ENCODE measurements at places on chromosomes 3 and 15. TPM values are rescaled to one million over a fixed set of nuclear protein-coding genes. Genes with fewer than 3 reads are reported as not detected.

The ACAN gene
- total RNA-seq = 0.13 TPM

The SLC6A1 gene
- not detected for total RNA-seq

The ZNF860 gene
- 0.52 TPM for total RNA-seq

The RARB gene
- 20.8 TPM for total RNA-seq

The TNIK gene
- 9.3 TPM for total RNA-seq

The ECE2 gene
- not detected for total RNA-seq

The SLC6A20 gene
- total RNA-seq = not detected

The TMCO5A gene
- not detected for total RNA-seq

The GASK1A gene
- 1.1 TPM for total RNA-seq

The ZDHHC19 gene
- not detected for total RNA-seq

The ATP8B4 gene
- total RNA-seq = 0.39 TPM

Data from epithelial cell of alveolus of lung (primary cell).